Jurkat, Clone E6-1 (cell line): ENCODE measurements at places on chromosomes 6 and 20.

DNA sequence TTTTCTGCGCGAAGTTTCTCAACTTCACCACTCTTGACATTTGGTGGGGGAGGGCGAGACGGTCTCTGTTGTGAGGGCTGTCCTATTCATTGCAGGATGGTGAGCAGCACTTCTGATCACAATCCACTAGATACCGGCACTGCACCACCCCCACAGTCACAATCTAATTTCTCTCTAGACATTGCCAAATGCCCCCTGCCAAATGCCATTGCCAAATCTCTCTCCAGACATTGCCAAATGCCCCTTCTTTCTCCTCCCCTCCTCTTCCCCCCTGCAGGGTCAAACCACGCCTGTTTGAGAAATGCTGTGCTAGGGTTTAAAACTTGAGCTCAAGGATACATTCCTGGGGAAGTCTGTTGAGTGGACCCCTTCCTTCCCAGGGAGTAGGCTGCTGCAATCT is 603.5 kb upstream of the CDH4 start:
- no peak for DNase-seq

- no peak for DNase-seq
These were observed 54.0 kb downstream of the PIGU start for GRCh38 chr20:34622821-34623451.

- DNase-seq = no peak
These were observed 120.4 kb downstream of the ARMC2 start for GRCh38 chr6:108968325-108969316.

- no peak for DNase-seq
These were observed 132.3 kb downstream of the TFAP2C start for GRCh38 chr20:56761393-56761792.

DNA sequence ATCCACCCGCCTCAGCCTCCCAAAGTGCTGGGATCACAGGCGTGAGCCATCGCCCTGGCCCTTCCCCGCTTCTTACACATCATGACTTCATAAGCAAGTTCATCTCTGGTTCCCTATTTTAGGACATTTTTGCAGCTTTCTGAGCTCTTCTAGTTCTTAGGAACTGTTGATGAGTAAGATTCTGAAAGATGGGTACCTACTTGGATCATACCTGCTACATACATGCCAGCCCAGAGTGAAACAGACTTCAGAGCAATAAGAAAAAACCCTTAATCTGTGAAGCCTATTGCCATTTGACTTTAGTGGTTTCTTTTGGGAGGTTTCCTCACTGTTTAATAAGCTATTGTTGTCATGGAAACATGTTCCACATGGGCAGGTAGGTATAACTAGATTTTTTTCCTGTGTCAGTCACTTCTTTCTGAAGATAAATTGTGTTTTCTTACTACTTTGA is 27.9 kb upstream of the TMEM217 start:
- DNase-seq = no peak

DNA sequence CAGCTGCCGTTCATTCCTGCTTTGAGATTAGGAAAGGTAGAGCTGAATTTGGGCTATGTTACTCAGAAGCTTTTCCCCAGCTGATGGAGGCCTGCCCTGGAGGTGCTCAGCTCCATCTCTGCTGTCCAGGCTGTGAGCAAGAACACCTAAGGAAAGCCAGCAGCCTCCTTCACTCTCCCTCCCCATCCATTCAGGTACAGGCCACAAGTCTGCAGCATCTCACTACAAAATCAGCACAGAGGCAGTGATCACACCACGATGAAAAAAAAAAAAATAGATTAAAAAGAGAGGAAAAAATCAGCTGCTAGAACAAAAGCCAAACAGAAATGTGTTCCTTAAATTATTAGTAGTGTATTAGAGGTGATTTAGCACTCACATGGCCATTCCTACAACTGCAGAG is 515.0 kb downstream of the CDH26 start:
- DNase-seq = no peak

- no peak for DNase-seq
These were observed 410.7 kb upstream of the SULF2 start for GRCh38 chr20:48196001-48196400.

- no peak for DNase-seq
These were observed 73.4 kb upstream of the NOX3 start for GRCh38 chr6:155528982-155529453.

GRCh38 chr6:159989492-159990480 is 20.9 kb downstream of the IGF2R start:
- DNase-seq = no peak

DNA sequence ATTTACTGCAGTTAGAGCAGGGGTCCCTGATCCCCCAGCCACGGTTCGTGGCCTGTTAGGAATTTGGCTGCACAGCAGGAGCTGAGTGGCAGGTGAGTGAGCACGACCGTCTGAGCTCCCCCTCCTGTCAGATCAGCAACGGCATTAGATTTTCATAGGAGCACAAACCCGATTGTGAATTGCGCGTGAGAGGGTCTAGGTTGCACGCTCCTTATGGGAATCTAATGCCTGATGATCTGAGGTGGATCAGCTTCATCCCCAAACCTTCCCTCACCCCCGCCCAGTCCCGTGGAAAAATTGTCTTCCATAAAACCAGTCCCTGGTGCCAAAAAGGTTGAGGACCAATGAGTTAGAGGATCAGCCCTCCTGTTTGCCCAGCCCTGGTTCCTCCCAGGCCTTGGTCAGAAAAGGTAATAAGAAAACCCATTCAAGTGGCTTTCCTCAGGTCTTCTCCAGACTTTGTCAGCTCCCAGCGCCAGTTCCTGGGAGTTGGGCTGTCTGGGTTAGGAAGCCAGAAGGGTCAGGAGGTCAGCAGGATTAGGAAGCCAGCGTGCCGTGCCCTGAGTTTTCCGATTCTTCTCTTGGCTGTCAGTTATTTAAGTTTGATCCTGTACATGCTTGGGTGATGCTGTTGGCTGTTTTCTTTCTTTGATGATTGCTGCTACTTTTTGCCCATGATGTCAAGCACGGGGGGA is 139.9 kb upstream of the PMEPA1 start:
- no peak for DNase-seq
